ENCODE measurements at places on chromosomes 1 and 21.

GRCh38 chr21:42027085-42027821, 17.1 kb upstream of the ZBTB21 start:
- DNase-seq, result no peak

GRCh38 chr1:10400013-10400412, 1.1 kb downstream of the PGD start:
- DNase-seq, result no peak

DNA sequence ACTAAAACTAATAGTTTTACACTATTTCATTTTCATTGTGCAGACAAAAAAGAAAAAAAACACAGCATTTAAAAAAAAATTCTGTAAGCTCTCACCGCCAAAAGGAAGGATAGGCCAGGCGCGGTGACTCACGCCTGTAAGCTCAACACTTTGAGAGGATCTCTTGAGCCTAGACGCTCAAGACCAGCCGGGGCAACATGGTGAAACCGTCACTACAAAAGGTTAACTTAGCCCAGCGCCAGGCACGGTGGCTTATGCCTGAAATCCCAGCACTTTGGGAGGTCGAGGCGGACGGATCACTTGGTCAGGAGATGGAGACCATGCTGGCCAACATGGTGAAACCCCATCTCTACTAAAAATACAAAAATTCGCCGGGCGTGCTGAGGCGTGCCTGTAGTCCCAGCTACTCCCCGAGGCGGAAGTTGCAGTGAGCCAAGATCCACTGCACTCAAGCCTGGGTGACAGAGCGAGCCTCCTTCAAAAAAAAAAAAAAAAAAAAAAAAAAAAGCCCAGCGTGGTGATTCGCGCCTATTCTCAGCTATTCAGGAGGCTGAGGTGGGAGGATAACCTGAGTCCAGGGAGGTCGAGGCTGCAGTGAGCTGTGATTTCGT, 14.3 kb upstream of the SPEN start:
- DNase-seq, result peak; percentile 15

GRCh38 chr1:3919706-3920105, 19.6 kb upstream of the C1orf174 start:
- no peak for DNase-seq

- no peak for DNase-seq
Measured at GRCh38 chr21:32427958-32428623, 15.6 kb downstream of the EVA1C start.

DNA sequence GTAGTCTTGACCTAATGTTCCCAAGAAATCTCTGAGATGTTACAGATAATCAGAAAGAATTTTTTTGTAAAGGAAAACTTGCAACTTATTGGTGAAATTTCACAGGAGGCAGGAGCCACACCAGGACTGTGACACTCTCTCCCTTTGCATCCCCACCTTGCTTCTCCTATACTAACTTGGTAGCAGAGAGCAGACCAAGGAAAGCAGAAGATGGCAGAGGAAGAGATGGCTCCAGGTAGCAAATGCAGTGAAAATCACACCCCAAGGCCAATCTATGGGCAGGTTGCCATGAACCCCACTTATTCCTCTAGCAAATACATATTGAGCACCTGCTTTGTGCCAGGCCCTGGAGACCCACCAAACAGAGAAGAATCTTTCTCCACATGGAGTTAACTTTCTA, 303.4 kb upstream of the C1orf174 start:
- no peak for DNase-seq

DNA sequence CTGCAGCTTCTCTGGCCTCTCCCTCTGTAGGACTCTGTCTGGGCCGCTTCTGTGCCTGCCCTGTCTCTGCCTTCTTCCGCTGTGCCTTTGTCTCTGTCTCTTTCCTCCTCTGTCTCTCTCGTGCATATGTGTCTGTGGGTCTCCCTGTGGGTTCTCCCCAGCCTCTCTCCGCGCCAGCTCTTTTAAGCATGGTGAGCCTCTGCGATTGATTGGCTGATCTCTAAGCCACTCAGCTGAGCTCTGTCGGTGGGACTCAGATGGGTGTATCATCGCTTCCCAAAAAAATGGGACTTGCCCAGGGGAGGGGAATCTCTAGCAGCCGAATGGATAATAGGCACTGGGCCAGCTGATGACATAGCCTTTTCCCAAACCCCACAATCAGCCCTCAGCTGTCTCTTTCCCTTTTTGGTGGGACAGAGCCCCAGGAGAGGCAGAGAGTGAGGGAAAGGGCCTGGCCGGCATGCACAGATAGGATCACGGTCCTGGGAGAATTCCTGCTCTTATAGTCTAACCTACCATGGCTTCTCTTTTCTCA, at the start of gene ADAMTS4:
TSS of gene ADAMTS4 (minus strand) at position 158 of the 535 bp plus-strand sequence. CDS start 427 bp downstream, outside the sequence.
- DNase-seq, result peak; percentile 82

DNA sequence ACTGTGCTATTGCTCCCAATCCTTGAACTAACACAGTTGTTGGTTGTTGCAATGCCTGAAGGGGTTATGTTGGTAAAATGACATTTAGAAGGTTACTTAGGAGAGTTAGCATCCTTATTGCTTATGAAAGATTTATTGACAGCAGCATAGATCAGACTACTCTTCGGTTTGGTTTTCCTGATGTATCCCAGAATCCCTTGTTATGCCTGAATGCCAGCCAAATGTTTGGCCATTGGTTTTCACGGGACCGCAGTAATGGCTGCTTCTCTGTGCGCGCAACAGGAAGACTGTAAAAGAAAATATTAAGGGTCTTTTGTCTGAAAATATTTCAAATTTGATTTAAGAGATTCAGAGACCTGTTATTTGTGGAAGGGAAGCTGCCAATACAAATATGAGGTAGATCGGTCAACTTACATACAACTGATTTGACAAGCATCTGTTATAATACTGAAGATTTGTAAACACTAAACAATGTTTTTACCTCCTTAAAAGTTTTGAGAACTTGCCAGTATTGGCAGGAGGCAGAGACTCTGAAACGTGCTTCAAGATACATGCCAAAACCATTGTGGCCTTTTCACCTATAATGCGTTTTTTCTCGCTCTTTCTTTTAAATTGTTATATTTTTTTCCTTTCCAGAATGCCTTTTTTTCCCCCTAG, 8.3 kb downstream of the NFIA start:
- no peak for DNase-seq

- DNase-seq, result peak; percentile 60
Measured at GRCh38 chr1:11272832-11273594, at the start of gene UBIAD1. UBIAD1 (plus strand) TSS chr1:11273198; CDS start chr1:11273532, 334 bp downstream.

DNA sequence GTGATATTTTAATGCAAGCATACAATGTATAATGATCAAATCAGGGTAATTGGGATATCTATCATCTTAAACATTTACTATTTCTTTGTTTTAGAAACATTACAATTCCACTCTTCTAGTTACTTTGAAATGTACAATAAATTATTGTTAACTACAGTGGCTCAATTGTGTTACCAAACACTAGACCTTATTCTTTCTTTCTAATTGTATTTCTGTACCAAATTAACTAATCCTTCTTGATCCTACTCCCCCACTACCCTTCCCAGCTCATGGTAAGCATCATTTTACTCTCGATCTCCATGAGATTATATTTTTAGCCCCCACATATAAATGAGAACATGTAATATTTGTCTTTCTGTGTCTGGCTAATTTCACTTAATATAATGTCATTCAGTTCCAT, 95.0 kb upstream of the MROH9 start:
- no peak for DNase-seq

- DNase-seq, result no peak
Measured at GRCh38 chr1:207962716-207963426, 51.9 kb upstream of the CD34 start.

GRCh38 chr1:59926381-59927123, at the start of gene CYP2J2:
CYP2J2 (minus strand) TSS chr1:59926773; CDS start chr1:59926746, 27 bp downstream.
- no peak for DNase-seq

DNA sequence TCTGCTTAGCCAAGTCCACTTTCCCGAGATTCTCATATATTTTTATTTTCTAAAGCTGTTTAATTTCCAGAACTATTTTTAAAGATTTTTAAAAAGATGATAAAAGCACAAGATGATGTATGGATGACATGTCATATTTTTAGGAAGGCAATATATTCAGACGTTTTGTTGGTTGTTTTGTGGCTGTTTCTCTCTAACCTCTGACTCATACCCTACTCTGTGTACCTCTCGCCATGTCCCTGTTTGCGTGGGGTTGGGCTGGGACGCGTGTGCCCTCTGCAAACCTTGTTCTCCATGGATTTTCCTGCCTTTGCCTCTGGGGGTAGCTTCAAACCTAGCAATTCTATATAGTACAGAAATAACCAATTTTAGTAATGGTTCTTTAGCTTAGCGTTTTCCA, 132.0 kb downstream of the GALNT2 start:
- no peak for DNase-seq

DNA sequence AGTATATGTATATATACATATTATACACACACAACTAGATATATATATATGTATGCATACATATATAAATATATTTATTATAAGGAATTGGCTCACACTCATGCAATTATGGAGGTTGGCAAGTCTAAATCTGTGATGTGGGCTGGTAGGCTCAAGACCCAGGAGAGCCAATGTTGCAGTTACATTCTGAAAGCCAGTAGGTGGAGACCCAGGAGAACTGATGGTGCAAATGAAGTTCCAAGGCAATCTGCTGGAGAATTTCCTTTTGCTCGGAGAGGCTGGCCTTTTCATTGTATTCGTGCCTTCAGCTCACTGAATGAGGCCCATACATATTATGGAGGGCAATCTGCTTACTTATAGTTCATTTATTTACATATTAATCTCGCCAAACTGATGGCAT, 9.4 kb downstream of the IVL start:
- no peak for DNase-seq

- DNase-seq, result no peak
Measured at GRCh38 chr1:221776495-221777301, 34.8 kb upstream of the DUSP10 start.

GRCh38 chr1:220768126-220768601, 18.5 kb upstream of the MTARC1 start:
- no peak for DNase-seq

- DNase-seq, result no peak
Measured at GRCh38 chr21:46550116-46550941, 54.6 kb downstream of the S100B start.

- no peak for DNase-seq
Measured at GRCh38 chr1:202101184-202101583, 21.5 kb upstream of the GPR37L1 start.

DNA sequence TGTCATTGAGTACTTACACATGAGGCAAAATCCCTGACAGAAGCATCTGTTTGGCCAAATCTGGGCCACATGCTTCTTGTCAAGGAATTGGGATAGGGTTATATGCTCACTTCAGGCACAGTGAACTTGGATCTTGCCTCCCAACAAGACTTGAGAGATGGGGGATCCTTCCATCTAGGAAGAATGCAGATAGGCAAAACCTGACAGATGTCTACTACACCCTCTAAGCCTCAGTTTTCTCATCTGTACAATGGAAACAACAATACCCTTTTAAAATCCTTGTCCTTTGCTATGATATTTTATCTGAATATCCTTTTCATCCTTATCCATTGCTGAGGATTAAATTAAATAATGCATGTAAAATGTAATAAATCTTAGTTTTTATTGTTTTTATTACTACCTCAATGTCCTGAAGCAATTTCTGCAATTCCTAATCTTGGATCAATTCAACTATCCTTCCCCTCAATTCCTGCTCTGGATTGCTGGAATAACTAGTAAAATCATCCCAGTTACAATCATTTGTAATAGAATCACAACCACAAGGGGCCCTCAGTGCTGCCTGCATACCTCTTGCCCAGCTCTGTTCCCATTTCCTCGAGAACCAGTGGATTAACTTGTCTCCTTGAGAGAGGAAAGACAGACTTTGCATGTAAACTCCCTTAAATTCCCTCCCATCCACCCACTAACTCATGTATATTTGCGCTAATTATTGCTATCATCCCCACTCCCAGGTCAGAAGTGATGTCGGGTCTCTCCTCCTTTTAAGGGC, 8.1 kb upstream of the XPR1 start:
- peak; percentile 35 for DNase-seq

DNA sequence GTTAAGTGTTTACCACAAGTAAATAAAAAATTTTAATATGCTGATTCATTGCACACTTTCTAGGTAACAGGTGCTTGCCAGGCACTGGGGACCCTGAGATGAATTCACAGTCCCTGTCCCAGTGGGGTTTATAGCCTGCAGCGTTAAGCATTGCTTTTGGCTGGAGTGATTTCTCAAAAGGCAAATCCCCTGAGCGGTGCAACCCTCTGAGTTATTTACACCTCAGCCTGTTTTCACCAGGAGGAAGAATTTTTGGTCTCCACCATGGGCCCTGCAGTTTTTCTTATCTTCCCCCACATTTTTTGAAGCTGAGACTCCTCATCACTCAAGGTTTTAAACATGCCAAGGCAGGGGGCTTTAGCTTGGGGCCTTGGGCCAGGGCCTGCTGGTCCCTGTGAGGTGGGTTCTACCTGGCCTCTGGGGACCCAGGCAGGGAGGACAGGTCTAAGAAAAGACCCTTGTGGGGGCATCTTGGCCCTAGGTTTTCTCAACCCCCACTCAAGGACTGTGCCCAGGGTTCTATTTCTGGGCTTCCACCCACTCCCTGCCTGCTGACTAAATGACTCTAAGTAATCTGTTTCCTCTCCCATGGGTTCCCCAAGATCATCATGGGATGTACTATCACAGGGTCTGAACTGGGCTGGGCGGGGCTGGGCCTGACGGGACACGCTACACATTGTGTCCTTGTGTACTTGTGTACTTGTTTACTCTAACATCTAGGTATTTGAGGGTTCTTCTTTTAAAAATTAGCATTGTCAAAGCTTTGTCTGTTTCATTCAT, 10.2 kb upstream of the CHIT1 start:
- no peak for DNase-seq

GRCh38 chr1:236673289-236673919, 12.9 kb upstream of the ACTN2 start:
- no peak for DNase-seq

DNA sequence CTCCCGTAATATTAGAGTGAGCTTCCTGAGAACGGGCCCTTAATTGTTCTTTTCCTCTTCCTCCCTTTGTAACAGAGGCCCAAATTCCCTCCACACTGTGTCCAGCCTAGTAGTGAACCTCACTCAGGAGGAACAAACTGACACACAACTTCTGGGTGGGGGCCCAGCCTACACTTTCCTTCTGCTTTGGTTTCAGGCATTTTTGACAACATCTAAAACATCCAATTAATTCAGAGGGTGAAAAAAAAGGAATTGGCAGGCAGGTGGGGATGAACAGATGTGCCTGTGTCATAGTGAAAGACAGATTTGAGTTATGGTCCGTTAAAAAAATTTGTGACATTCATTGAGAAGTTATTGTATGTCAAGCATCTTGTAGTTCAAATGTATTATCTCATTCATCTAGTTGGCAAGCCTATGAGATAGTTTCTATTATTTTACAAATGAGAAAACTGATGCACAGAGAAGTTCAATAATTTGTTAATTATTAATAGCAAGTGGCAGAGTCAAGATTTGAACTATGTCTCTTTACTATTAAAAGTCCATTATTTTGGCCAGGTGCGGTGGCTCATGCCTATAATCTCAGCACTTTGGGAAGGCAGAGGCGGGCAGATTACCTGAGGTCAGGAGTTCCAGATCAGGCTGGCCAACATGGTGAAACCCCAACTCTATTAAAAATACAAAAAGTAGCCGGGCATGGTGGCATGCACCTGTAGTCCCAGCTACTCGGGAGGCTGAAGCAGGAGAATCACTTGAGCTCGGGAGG, 41.6 kb upstream of the LRIG2 start:
- no peak for DNase-seq

GRCh38 chr1:45407629-45408287, 67.5 kb upstream of the MUTYH start:
- DNase-seq, result no peak

Measured in HFFc6 (cell line).